ENCODE measurements at places on chromosomes 5 and 9. TPM values are rescaled to one million over a fixed set of nuclear protein-coding genes. Genes with fewer than 3 reads are reported as not detected.

GRCh38 chr5:63555874-63556273, 406.4 kb downstream of the HTR1A start:
- peak; percentile 55 for DNase-seq

DNA sequence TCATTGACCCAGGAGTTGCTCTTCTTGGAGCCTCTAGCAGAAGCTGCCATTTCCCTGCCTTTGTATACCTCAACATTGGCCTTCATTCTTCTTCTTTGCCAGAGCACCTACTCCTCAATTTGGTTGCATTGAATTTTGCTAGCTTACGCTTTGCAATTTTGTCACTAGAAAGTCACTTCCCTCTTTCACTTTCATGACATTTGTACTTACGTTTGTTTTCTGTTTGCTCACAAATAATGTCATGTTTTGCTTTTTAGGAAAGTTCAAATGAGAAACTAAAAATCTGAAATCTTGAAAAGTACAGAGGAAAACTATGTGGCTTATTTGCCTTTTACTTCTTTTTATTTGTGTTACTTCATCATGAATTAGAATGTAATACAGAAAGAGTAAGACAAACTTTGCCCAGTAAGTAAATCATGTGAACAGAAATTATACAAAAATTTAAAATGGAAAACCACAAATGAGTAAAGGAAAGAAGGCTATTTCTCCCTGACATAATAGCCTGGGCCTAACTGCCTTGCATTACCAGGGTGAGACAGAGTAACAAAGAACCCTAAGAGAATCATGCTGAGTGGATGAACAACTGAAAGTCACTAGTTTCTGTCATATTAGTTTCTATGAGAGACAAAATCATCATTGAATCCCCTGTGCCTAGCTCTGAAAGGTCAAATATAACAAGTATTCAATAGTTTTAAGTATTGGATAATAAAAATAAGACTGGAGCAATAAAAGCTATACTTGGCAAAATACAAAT, 7.4 kb upstream of the IFNA1 start:
- no peak for DNase-seq

The BNC2 gene
- total RNA-seq, result 7.4 TPM

The PSAT1 gene
- total RNA-seq, result 174 TPM

DNA sequence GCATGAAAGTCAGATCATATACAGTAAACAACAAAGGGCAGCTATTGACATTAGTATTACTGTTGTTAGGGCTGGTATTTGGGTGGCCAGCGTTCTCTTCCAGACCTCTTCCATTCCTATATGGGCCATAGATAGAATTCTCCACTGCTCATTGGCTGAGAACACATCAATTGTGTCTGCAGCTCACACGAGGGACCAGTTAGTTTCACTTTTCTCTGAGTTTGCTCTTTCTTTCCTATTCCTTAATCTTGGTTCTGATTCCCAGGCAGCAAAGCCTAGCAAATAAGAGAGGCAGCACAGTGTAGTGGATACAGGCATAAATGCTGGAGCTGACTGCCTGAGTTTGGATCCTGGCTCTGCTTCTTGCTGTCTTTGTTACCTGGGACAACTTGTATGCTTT, 476.4 kb downstream of the SPOCK1 start:
- DNase-seq, result no peak

DNA sequence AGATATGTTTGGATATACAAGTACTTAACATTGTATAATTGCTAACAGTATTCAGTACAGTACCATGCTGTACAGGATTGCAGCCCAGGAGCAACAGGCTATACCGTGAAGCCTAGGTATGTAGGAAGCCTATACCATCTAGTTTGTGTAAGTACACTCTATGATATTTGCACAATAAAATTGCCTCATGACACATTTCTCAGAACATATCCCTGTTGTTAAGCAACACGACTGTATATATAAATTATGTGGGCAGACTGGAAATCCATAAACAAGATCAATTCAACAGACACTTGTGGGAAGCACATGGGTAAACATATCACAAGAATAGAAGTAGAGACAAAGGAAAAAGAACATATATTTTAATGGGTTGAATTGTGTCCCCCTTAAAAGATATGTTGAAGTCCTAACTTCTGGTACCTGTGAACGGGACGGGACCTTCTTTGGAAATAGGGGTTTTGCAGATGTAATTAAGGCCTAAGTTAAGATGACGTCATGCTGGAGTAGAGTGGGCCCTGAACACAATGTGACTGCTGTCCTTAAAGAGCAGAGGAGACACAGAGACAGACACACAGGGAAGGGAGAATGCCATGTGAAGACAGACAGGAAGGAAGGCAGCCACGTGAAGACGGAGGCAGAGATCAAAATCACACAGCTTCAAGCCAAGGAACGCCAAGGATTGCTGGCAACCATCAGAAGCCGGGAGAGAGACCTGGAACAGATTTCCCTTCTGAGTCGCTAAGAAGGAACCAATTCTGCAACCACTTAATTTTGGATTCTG, 76.3 kb downstream of the SCAI start:
- no peak for DNase-seq

Data from HT1080 (cell line).